Suppressor macrophage (primary cell): ENCODE measurements at places on chromosomes 7 and 10.
A peak's percentile ranks its signal among the peaks of the same experiment; 100 is the strongest.

DNA sequence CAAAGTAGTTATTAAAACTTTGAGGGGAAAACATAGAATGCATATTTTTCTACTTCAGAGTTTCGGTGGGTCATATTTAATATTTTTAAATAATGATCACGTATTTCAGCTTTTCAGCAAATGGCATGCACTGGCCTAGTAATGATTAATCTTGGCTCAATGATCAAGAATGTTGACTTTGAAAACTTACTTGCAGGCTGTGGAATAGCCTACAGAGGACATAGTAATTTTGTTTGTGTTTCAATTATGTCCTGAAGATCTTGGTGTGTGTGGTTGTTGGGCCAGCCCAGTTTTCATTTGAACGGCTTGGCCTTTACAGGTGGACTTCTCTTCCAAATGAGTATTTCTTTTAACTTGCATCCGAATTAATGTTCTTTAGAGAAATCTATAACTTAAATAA is 35.1 kb downstream of the ADD3 start:
- no peak for DNase-seq

DNA sequence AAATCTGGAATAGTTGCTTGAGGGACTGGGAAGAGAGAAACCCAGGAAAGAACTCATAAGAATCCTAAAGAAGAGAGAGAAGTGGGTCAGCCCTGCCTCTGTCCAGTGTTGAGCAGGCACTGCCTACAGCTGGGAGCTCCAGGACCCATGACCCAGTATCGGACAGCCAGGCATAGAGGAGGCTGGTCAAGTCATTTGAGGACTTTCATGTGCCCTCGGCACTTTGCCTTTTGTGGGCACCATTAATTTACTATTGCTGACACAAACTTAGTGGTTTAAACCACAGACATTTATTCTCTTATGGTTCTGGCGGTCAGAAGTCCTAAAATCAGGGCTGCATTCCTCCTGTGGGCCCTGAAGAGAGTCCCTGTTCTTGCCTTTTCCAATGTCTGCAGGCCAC is 60.3 kb downstream of the CPXM2 start:
- DNase-seq = no peak

- no peak for DNase-seq
Observed at GRCh38 chr7:21640105-21640504, 97.3 kb downstream of the DNAH11 start.

GRCh38 chr7:74235518-74236268 is 18.5 kb downstream of the RFC2 start:
- DNase-seq = no peak

- peak; percentile 60 for DNase-seq
Observed at GRCh38 chr10:79285315-79286197, 61.7 kb upstream of the PPIF start.

- peak; percentile 17 for DNase-seq
Observed at GRCh38 chr10:10589540-10590303, 427.9 kb upstream of the CELF2 start.
